GM23248 (cell line): ENCODE measurements at places on chromosomes 1 and 21. TPM values are rescaled to one million over a fixed set of nuclear protein-coding genes. Genes with fewer than 3 reads are reported as not detected.

DNA sequence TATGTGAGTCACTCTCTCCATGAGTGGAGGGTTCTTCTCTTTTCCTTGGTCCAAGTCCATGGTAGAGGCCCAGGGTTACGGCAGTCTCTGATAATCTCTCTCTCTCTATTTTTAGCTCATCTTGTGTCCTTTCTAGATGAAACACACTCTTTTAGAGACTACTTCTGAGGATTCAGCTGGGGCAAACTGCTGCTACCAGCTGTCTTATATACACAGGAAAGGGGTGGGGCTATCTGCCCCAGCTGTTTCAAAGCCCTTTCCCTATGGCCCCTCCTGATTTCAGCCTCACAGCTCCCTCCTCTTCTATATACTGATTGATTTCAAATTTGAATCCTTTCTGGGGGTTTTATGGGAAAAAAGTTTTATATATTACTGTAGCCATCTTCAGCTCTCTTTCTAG, 324.8 kb downstream of the RWDD3 start:
- H3K27me3 ChIP-seq: no peaks in the 10 kb centered on the region
- H3K36me3 ChIP-seq: no peaks in the 10 kb centered on the region
- no peaks in the 10 kb centered on the region for H3K4me1 ChIP-seq
- no peak overlapping the region for H3K4me3 ChIP-seq

DNA sequence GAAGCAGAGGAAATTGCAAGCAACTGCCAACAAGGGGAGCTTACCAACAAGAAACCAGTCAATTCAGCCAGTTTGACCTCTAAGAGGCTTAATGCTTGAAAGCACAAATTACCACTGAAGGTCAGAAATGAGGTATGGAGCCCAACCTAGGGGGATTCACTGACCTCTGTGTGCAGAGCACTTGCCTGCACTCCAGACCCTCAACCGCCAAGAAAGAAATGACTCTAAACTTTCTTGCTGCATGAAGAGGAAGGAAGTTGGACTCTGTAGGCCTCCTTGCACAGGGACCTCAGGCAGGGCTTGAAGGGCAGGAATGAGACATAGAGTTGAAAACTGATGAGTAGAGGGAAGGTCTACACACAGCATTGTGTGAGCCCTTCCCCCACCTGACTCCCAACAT, 10.0 kb downstream of the ARMH1 start:
- no peak for DNase-seq
- H3K36me3 ChIP-seq: no peaks in the 10 kb centered on the region
- no peak overlapping the region for H3K27ac ChIP-seq

DNA sequence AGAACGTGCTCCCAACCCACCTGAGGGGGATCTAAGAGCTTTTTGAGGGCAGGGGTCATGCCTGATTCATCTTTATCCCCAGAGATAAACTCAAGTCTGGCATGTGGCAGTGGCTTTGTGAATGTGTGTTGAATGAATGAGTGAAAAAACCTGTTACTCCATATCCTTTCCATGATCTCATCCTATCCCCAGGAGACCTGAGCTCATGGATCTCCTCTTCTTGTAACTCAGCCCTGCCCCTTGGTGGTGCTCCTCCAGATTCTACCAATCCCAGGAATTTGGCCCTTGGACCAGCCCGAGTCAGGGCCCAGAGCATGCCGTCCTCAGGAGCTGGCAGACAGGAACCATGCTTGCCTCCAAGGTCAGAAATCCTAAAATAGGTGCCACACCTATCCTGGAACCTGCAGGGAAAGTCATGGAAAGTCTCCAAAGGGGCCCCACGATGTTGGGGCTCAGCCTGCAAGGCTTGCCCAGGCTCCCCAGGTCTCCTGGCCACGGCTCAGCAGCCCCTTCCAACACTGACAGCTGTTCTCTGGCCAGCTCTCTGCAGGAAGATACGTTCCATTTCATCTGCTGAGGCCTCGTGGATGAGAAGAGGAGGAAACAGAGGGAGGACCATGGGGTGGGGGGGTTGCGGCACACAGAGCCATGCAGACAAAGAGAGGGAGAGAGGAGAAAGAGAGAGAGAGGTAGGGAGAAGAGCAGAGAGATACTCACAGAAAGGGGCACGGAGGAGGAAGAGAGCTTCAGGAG, 214.6 kb downstream of the TRABD2B start:
- H3K4me1 ChIP-seq: no peaks in the 10 kb centered on the region
- no peak overlapping the region for H3K27ac ChIP-seq
- H3K36me3 ChIP-seq: no peaks in the 10 kb centered on the region

DNA sequence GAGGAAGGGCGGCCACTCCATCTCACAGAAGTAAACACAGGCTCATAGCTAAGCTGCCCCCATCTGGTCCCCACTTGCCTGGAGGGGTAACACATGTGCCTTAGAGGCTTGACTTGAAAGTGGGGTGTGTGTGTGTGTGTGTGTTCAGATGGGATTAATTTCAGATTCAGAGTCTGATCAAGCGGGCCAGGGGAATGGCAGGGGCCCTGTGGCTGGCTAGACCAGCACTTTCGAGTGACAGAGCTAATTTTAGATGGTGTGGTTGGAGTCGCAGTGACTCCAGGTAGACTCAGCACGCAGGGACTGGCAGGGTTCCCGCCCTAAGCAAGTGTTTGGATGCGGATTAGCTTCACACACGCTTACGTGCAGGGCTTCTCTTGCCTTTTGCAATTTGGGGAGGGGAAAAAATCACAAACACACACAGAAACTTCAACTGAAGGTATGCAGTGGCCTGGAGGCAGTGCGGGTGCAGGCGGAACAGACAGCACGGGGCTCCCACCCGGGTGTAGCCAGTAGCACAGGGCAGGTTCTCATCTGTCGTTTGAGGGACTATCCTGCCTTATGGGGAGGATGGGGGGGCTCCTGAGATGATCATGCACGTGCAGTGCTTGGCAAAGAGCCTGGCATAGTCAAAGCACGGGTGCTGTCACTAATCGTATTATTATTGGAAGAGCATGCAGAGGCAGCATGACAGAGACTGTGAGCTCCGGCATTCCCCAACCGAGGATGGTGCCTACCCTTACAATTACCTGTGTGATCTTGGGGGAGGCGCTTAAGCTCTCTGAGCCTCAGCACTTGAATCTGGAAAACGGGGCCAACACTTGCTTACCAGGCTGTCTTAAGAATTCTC, 1.3 kb downstream of the EDN2 start:
- peaks cover 21% of the 10 kb centered on the region for H3K4me1 ChIP-seq
- DNase-seq: no peak
- H3K36me3 ChIP-seq: no peaks in the 10 kb centered on the region
- H3K27ac ChIP-seq: no peak overlapping the region
- H3K27me3 ChIP-seq: no peaks in the 10 kb centered on the region
- no peak overlapping the region for H3K4me3 ChIP-seq

GRCh38 chr1:55063577-55063942, 24.2 kb downstream of the PCSK9 start:
- H3K36me3 ChIP-seq: peaks cover 18% of the 10 kb centered on the region; the same call in 1 of the 2 replicates
- no peaks in the 10 kb centered on the region for H3K27me3 ChIP-seq
- no peak overlapping the region for H3K27ac ChIP-seq
- no peak for DNase-seq
- peaks cover 15% of the 10 kb centered on the region for H3K4me1 ChIP-seq

DNA sequence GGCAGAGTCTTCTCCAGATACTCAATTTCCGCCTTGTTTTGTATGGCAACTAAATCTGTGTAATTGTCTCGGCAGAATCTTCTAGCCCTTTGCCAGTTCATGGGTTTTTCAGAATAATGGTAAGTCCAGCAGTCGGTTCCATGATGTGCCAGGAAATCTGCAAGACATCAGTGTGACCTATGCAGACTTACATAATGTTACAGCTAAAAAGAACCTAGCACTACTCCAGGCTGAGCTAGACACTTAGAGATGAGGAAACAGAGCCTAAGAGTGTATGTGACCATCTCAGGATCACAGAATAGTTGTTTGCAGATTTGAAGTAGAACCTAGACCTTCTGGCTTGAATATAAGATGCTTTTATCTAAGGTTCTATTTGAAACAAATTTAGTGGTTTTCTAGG, 2.8 kb downstream of the SELL start:
- H3K27ac ChIP-seq: no peak overlapping the region
- H3K27me3 ChIP-seq: peaks cover 24% of the 10 kb centered on the region
- no peak for DNase-seq
- no peaks in the 10 kb centered on the region for H3K36me3 ChIP-seq
- H3K4me3 ChIP-seq: no peak overlapping the region
- no peaks in the 10 kb centered on the region for H3K4me1 ChIP-seq

- H3K4me3 ChIP-seq: no peak overlapping the region
- no peaks in the 10 kb centered on the region for H3K36me3 ChIP-seq
- no peaks in the 10 kb centered on the region for H3K27me3 ChIP-seq
- no peak for DNase-seq
- no peak overlapping the region for H3K27ac ChIP-seq
- H3K4me1 ChIP-seq: no peaks in the 10 kb centered on the region
Observed at GRCh38 chr1:38173157-38173831, 126.7 kb upstream of the POU3F1 start.

- H3K36me3 ChIP-seq: no peaks in the 10 kb centered on the region
- H3K27me3 ChIP-seq: no peaks in the 10 kb centered on the region; the same call in none of the 2 replicates
- H3K4me1 ChIP-seq: no peaks in the 10 kb centered on the region
- H3K27ac ChIP-seq: no peak overlapping the region
- H3K4me3 ChIP-seq: no peak overlapping the region
Observed at GRCh38 chr1:177351361-177352108, 180.8 kb downstream of the BRINP2 start.

SV2A gene
- 0.51 and 1.1 TPM in 2 replicates for total RNA-seq

CYP4A22 gene
- total RNA-seq: not detected in 2 replicates

HSD3B1 gene
- total RNA-seq: not detected in 2 replicates

GRHL3 gene
- not detected in 2 replicates for total RNA-seq

TADA1 gene
- total RNA-seq: 6.2 and 7.0 TPM in 2 replicates

CFHR1 gene
- not detected in 2 replicates for total RNA-seq

PCSK9 gene
- 0.11 and 0.25 TPM in 2 replicates for total RNA-seq
